Right renal cortex interstitium (tissue), 3 donors: ENCODE measurements at places on chromosomes 4 and X.

DNA sequence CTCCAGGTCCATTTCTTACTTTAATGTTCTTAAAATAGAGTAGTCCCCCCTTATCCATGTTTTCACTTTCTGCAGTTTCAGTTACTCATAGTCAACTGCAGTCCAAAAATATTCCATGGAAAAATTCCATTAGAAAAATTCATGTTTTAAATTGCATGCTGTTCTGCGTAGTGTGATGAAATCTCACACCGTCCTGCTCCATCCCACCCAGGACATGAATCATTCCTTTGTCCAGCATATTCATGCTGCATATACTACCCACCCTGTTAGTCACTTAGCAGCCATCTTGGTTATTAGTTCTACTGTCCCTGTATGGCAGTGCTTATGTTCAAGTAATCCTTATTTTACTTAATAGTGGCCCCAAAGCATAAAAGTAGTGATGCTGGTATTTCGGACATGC lies 5.4 kb upstream of the PDLIM5 start:
- DNase-seq, result no peak

- DNase-seq, result no peak
These were observed 67.0 kb downstream of the SEL1L3 start for GRCh38 chr4:25795566-25796454.

DNA sequence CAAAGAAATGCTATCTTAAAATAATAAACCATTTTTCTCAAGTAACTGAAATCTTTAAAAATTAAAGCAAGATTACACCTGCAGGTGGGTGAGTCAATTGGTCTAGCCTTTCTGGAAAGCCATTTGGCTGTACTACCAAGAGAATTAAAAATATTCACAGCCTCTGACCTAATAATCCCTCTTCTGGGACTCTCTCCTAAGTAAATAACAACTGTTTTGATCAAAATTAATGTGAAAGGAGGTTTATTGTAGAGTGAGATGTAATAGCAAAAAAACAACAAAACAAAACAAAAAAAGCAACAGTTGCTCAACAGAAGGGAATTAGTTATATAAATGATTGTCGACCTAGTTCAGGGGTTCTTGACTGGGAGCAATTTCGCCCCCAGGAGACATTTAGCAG lies 89.0 kb downstream of the GEMIN8 start:
- no peak for DNase-seq

DNA sequence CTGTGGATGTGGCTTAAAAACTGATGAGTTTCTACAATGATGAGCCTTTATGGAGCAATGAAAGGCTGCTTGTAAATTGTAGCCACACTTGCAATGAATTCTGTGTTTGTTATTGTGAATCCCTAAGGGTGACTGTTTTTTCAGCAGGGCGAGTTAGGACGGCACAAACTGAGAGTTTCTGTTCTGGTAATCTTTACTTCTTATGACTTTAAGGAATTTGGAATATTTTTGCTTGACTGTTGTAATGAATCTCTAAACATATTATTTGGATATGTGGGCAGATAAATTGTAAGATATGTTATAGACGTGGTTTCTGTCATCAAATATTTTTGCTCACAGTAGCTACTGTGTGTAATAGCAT lies 22.2 kb downstream of the RBPJ start:
- no peak for DNase-seq

DNA sequence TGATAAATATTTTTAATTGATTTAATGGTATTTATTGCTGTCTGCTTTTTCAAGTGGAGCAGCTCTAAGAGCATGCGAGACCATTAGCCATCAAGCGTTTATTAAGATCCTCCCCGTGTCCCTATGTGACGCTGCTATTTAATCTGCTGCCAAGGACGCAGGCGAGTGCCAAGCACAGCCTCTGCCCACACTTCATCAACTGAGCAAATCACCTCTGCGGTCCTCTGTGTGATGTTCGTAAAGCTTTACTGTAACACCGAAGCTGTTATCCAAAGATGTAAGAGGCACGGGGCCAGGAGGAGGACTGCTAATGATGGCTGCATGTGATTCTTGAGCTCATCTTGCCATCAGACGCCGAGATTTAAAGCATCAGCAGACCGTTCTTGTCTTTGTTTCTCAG lies 79.5 kb downstream of the STOX2 start:
- DNase-seq, result no peak

- DNase-seq, result no peak
These were observed 181.6 kb downstream of the LARP7 start for GRCh38 chr4:112818594-112818965.

DNA sequence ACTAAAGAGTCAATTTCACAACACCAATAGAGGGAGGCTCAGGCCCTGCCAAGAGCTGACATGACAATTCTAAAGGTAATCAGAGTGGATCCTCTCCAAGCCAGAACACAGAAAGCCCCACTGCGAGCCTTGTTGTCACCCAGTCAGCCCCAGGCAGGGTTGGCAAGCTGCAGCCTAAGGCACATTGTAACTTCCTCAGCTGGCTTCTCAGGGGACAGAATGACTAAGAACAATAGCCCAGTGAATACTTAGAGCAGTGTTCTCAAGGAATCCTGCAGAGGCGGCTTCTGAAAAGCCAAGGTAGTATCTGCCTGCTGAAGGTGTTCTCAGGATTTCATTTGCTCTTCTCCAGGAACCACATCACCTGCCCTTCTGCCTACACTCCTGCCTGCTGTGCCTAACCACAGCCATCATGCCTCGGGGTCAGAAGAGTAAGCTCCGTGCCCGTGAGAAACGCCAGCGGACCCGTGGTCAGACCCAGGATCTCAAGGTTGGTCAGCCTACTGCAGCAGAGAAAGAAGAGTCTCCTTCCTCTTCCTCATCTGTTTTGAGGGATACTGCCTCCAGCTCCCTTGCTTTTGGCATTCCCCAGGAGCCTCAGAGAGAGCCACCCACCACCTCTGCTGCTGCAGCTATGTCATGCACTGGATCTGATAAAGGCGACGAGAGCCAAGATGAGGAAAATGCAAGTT lies at the start of gene MAGEB4:
TSS of gene MAGEB4 (plus strand) at position 277 of the 692 bp plus-strand sequence. CDS start at position 413, 136 bp downstream.
- no peak for DNase-seq

DNA sequence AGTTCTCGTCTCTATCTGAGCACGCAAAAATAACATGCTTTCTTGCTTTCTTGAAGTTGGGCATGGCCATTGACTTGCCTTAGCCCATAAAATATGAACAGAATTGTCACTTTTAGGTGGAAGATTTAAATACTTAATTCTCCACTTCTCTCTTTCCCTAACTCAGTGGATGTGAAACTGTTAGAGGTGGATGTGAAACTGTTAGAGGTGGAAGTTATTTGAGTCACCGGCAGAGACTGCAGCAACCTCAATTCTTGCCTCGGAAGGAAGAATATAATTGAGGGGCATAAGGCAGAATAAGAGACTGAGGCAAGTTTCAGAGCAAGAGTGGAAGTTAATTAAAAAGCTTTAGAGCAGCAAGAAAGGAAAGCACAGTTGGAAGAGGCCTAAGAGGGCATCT lies 2.8 kb upstream of the PARM1 start:
- DNase-seq, result no peak

DNA sequence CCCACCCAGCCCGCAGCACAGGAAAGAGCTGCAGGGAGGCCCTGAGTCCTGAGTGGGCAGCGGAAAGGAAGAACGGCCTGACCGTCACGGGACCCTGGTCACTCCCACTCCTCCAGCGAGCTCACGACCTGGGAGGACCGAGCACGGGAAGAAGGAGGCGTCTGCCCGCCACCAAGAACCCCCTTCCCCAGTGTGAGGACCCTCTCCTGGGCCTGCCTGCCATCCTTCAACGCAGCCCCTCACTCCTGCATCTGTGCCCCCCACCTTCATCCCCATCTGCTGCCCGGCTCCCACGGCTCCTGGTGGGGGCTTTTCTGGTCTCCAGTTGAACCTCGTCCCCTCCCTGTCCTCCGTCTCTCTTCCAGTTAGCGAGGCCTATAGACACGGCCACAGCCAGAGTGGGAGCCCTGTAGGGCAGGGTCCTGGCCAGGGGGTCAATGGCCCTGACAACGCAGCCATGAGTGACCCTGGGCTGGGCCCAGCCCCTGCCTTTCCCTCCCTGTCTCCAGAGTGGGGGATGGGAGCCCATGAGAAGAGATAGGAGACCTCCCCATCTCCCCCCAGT lies 41.3 kb upstream of the MXD4 start:
- DNase-seq, result no peak

DNA sequence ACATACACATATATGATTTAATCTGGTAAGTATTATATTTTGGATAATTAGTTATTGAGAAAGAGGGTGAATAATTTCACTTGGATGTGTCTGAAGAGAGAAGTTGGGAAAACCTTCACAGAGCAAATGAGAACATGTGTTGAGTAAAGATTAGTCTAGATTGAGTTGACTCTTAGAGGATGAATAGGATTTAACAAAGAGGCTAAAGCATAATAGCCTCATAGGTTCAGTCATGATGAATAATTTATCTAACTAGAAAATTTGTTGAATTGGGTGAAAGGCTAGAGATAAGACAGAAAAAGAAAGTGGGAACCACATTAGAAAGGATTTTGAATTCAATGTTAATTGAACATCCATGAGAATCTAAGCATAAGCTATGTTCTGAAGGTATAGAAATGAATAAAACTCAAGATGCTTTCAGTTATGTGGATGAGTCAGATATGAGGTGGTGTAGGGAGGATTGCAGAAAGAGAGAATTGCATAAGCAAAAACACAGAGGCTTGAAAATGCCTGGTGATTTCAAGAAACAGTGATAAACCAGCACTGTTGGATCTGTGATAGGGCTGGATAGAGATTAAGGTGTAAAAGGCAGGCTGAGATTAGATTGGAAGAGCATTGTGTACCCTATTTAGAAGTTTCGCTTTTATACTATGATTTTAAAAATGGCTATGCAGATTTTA lies 207.6 kb upstream of the NR3C2 start:
- no peak for DNase-seq

GRCh38 chr4:163343604-163344146 lies at the start of gene NPY5R:
TSS of gene NPY5R (plus strand) at chr4:163343892. CDS start at chr4:163350274, 6,382 bp downstream.
- no peak for DNase-seq

- no peak for DNase-seq
These were observed 124.1 kb upstream of the SPIN4 start for GRCh38 chrX:63475200-63475599.

- no peak for DNase-seq
These were observed 518.2 kb upstream of the HTR2C start for GRCh38 chrX:114065577-114066223.
